Activated T-cell treated with anti-CD3 and anti-CD28 coated beads, Interleukin-2, amount 50 U/mL, for 24 hours (primary cell): ENCODE measurements at places on chromosomes 2 and 18.

GRCh38 chr2:172106108-172106961 is 3.6 kb upstream of the DLX2 start:
- DNase-seq, result peak; percentile 65

DNA sequence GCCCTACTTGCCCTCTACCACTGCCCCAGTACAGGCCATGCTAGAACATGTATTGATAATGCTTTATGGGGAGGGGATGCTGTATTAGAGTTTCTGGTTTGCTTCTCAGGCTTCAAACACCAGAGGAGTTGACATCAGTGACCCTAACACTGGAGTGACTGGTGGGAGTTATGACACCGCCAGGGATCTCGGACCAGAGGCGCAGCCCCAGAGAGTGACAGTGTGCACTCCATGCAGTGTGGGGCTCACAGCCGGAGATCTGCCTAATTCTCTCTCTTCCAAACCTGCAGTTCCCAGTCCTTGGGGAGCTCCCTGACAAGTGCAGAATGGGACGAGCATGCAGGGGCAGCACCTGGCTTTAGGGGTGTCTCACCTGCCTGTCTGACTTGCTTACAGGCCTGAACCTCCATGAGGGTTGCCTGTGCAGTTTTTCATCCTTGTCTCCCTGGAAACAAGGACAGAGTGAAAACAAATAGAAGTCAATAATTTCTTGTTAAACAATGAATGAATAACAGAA is 244.9 kb upstream of the MYT1L start:
- DNase-seq, result peak; percentile 9

- DNase-seq, result no peak
These were observed 127.0 kb downstream of the INHBB start for GRCh38 chr2:120472891-120473309.

DNA sequence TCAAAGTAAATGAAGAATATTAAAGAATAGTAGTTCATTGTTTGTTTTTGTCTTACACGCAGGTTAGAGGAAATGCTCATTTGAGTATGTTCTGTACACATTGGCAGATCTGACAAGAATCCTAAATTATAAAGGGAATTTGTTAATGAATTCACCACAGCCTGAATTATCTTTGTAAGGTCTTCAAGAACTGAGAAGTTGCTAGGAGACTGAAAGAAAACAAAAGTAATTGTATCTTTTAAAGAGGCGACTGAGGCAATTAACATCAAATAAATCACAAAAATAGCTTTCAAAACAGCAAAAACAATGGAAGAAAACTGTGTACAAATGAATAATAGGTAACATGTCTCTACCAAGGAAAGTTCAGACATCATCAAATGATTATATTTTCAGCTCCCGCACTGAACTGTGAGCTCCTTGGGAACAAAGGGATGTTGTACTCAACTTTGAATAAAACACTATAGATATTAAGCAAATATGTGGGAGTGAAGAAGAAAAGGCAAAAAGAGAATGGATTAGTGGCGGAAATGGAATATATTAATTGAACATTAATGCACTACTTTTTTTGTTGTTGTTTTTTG is 51.7 kb upstream of the ATIC start:
- DNase-seq, result no peak

DNA sequence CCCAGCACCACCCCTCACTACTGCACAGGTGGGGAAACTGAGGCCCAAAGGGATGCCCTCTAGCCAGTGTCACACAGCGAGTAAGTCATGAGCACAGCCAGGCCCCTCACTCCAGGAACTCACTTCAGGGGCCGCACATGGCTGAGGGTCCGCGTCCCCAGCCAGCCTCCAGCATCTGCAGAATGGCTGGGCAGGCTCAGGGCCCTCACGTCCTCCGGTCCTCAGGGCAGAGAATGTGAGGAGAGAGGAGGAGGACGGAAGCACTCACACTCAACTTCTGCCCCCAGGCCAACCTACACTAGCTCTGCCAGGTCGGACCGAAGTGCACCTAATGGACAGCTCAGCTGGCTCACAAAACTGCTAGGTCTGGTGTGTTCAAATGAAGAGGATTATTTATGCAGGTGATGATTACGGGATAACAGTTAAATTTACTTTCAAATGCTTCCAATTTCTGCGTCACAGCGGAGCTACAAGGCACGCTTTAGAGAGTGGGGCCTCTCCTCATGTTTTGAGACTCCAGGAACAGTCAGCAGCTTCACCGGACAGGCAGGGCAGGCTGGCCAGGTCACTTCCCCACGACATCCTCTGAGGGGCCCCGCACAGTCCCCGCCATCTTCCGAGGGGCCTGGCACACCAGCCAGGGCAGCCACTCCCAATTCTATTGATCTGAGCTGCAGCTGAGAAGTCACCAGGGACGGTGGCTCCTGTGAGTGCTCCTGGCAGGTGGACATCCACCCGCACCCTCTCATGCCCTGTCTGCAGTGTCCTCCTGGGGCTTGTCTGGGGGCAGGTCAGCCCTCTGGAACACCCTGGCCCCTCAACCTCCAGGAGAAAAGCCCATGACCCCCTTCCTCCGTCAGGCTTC is 26.5 kb downstream of the KIF1A start:
- no peak for DNase-seq

GRCh38 chr2:45826460-45826859 is 175.0 kb downstream of the PRKCE start:
- no peak for DNase-seq

DNA sequence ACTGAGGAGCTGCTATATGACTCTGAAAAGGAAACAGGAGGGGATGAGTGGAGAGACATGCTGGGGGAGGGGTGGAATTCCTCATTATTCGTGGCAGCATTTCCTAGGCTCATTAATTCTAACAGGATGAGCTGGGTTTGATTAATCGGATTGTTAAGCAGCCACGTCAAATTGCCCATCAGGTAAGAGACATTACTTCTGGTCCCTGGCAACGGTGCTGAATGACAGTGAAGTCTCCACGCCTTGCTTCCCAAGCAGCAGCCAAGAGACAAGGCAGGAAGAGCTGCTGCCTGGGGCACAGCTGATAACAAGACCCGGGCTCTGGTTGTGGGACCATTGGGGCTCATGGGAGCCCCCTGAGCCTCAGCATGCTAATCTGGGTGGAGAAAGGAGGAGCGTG is 86.6 kb downstream of the MARCHF4 start:
- no peak for DNase-seq
